Suppressor macrophage treated with lipopolysaccharide for 1 hour (primary cell): ENCODE measurements at places on chromosomes 3 and 15.

DNA sequence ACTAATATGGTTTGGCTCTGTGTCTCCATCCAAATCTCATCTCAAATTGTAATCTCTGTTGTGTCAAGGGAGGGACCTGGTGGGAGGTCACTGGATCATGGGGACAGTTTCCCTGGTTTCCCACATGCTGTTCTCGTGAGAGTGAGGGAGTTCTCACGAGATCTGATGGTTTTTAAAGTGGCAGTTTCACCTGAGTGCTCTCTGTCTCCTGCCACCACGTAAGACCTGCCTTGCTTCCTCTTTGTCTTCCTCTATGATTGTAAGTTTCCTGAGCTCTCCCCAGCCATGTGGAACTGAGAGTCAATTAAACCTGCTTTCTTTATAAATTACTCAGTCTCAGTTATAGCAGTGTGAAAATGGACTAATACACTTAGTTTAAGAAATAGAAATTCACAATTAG, 228.9 kb downstream of the CD47 start:
- DNase-seq: no peak

DNA sequence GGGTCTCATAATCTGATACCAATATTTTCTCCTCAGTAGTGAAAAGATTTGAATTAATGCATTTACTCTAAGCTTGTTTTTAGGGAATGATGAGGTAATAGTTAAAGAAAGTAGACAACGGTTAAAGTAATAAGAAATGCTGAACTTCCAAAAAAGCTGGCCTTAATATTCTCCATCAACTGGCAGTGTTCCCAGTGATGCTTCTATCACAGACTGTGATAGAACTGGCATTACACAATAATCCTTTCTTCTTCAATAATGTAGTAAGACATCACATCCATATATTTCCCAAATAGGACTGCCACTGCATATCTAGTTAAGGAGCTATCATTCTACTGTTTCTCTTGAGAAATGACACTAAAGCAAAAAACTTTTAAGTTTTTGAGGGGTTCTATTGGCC, 188.7 kb downstream of the IL5RA start:
- no peak for DNase-seq

DNA sequence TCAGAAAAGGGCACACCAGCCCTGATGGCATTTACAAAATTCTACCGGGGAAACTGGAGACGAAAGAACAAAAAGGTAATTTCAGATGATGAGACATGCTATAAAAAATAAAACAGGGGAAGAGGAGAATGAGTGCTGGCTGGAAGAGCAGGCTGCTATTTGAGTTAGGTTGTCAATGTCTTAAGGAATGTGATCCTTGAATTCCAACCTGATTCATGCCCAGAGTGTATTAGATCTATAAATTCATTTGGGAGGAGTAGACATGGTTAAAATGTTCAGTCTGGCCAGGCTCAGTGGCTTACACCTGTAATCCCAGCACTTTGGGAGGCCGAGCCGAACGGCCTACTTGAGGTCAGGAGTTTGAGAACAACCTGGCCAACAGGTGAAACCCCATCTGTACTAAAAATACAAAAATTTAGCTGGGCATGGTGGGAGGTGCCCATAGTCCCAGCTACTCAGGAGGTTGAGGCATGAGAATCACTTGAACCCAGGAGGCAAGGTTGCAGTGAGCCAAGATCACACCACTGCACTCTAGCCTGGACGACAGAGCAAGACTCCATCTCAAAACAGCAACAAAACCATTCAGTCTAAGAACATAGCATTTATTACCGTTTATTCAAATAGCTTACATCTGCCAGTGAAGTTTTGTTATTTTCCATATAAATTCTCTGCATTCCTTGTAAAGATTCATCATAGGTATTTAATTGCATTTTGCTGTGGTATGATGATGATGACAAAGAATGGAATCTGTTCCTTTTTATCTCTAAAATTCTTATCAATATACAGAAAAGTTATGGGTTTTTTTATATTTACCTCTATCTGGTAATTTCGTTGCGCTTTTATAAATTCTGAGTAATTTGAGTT, 126.7 kb upstream of the NR2E3 start:
- no peak for DNase-seq

- no peak for DNase-seq
These were observed 35.8 kb downstream of the MYH15 start for GRCh38 chr3:108474581-108474980.

DNA sequence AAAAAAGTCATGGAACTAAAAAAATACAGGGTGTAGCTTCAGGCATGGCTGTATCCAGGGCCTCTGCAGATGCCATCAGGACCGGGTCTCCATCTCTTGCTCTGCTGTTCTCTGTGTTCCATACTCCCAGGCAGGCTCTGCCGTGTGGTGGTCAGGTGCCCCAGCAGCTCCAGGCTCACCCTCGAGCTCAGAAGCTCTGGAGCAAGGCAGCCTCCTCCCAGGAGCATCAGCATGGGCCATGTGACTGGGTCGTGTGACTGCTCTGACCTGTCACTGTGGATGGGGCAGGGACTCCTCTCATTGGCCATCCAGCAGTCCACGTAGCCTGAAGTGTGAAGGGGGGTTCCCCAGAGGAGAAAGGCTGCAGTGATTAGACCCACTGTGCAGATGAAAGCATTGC, 8.5 kb downstream of the FBLN2 start:
- no peak for DNase-seq

DNA sequence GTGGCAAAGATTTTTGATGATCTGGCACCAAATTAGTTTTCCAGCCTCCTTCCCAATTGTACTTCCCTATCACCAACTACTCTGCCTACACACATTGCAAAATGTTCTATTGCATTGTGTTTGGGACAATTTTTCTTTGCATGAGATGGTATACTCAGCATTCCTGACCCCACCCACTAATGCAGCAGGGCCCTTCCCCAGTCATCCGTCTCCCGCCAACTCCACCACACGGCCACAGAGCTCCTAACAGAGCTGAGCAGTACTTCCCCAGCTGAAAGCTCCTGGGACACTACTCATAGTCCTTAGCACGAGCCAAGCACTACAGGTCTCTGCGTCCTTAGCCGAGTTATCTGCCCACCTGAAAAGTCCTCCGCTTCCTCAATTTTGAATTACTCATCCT, 34.2 kb downstream of the TXNRD3 start:
- peak; percentile 85 for DNase-seq

- DNase-seq: no peak
These were observed 46.3 kb upstream of the ACKR4 start for GRCh38 chr3:132550579-132551305.

DNA sequence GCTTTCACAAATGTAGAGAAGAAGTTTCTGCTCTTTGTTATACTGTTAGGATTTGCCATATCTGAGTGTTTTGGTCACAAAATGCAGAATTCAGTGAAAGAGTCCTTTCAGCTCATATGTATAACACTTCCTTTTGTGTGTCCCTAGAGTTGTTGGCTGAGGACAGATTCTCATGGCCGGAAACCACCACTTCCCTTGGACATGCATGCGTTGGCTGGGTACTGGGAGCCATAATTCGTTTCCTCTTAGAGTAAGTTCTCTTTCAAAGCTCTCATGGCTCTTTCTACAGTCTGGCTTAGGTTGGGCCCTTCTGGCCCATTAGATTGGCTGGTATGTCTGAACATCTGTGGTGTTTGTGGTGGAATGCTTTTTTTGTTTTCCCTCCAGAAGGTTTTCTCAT, 298.5 kb downstream of the DIPK2A start:
- DNase-seq: peak; percentile 61

DNA sequence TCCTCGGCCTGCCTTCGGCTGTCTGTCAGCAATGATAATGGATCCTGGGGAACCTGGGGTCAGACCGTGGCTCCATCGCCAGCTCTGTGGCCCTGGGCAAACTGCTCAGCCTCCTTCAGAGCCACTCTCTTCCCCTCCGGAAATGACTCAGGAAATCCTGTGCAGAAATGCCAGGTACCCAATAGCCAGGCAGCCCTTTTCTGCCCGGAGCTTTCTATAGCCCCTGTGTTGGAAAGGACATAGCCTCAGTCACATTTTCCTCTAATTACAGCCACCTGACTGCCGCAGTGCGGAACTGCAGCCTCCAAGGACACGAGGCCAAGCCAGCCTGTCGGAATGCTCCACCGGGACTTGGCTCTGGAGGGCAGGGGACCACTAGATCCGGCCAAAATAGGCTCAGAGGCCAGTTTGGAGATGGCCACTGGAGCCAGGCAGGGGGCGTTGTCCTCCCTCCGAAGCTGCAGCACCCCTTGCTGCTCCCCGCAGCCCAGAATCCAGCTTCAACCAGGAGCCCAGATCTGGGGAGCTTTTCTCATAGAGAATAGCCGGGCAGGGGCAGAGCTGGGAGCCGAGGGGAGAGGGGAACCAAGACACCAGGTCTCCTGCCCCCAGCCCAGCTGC, 11.6 kb upstream of the ZXDC start:
- no peak for DNase-seq

DNA sequence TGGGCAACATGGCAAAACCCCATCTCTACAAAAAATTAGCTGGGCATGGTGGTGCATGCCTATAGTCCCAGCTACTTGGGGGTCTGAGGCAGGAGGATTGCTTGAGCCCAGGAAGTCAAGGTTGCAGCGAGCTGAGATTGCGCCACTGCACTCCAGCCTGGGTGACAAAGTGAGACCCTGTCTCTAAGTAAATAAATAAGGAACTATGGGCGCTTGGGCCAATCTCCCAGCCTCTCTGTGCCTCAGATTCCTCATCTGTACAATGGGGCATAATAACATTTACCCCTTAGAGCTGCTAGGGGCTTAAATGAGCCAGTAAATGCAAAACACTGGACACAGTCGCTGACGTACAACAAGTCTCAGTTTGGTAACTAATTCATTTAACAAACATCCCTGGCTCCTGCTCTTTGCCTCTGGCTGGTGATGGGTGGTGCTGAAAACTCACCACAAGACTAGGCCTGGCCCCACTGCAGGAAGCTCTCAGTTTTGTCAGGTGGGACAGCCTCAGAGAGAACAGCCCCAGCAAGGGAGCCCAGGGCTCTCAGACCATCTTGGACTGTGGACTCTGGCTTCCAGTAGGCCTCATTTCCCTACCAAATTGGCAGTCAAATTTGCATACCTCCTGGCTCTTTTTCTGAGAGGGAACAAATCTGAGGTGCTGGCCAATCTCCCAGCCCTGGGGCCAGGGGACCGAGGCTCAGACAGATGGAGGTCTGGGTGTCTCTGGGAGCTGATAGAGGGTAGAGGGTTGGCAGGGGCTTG, 6.4 kb upstream of the TBC1D2B start:
- DNase-seq: no peak

- no peak for DNase-seq
These were observed 1.7 kb upstream of the IP6K1 start for GRCh38 chr3:49788056-49788455.

GRCh38 chr15:87547470-87548181, 708.9 kb downstream of the NTRK3 start:
- DNase-seq: no peak

- DNase-seq: peak; percentile 91
These were observed 8.4 kb downstream of the GOLM2 start for GRCh38 chr15:44296625-44297524.

- peak; percentile 84 for DNase-seq
These were observed 19.6 kb upstream of the TASOR start for GRCh38 chr3:56702490-56703315.

- no peak for DNase-seq
These were observed 96.5 kb downstream of the ARHGEF26 start for GRCh38 chr3:154217671-154218070.

DNA sequence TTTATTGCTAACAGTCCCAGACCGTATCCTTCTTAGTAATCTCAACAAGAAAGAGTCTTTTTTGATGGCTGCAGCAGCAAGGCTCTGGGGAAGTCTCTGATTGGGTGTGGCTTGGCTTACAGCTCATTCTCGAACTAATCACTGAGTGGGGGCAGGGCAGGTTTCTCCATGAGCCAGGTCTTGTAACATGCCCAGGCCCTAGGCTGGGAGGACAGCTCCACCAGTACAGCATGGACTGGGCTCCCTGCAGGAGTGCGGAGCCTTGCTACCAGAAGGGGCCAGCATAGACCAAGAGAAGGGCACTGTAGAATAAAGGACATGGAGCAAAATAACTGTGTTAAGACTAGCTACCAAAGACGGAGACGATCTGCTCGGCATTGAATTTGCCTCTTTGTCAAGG, 7.2 kb downstream of the CD276 start:
- peak; percentile 50 for DNase-seq

DNA sequence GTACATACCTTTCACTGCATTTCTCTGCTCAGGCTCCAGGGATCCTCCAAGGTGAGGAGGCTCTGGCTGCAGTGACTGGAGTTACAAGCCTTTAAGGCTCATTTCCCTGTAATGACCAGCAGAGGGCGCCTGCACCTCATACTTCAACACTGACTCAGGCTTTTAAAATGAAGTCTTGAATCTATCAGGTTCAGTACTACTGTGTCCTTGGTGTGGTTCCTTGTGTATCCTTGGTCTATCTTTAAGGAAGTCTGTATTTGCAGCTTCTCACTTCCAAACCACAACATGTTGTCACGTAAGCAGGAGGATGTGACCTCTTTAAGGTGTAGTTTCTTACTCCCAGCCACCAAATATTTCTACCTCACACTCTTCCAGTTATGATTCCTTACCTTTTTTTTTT, 122.5 kb upstream of the ZBED2 start:
- DNase-seq: peak; percentile 85

DNA sequence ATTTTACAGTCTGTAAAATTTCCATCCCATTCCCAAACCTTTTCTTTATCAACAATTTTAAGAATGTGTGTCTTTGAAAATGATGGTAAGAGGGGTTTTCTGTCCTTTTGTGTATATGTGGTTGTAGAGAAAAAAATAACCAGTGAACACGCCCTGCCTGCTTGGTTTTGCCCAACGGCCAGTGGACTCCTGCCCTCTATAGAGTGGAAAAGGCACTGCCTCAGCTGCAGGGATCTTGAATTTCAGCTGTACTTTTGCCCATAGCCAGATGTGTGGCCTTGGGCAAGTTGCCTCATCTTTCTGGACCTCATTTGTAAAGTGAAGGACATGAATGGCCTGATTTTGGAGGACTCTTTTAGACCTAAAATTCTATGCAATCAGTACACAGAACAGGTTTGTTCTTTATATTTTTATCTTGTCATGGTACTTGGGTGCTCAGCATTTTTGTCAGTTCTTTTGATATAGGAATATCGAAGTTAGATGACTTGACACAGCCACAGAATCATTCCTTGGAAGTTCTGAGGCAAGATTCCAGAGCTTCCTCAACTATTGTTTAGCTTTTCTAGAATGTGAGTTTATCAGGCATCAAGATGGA, 81.0 kb downstream of the CLDN11 start:
- DNase-seq: peak; percentile 7

DNA sequence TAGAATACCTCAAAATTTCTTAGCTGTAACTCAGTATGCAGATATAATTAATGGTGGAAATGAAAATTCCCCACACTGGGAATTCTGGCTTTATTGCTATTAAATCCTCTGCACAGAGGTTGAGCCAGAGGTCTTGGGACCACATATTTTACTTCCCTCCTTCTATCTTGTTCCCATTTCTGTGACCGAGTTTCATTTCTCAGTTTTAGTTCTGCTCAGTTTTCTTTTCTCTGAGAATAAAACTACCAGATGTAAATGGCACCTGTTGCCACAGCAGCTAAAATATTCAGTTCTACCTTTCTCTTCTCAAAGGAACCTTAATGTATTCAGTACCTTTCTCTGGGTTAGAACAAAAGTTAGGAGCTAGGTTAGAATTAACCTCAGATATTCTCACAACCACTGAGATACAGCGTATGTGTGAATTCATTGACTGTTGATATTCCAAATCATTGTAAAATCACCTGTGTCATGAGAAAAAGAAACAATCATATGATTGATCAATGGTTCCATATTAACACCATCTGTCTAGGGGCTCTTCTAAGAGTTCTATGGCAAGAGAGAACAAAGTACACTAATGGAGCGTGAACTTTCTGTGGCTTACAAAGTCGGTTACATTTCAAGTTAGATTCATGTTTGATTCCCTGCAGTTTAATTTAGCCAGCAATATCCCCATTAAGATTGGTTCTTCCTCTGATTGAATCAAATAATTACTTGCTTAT, 374.1 kb downstream of the EFHB start:
- peak; percentile 18 for DNase-seq

- DNase-seq: peak; percentile 59
These were observed 37.6 kb downstream of the VIPR1 start for GRCh38 chr3:42539871-42540714.
